ENCODE measurements at places on chromosomes 6 and 20. TPM values are rescaled to one million over a fixed set of nuclear protein-coding genes. Genes with fewer than 3 reads are reported as not detected.

Gene LPIN3
- 16.9 TPM for total RNA-seq

DNA sequence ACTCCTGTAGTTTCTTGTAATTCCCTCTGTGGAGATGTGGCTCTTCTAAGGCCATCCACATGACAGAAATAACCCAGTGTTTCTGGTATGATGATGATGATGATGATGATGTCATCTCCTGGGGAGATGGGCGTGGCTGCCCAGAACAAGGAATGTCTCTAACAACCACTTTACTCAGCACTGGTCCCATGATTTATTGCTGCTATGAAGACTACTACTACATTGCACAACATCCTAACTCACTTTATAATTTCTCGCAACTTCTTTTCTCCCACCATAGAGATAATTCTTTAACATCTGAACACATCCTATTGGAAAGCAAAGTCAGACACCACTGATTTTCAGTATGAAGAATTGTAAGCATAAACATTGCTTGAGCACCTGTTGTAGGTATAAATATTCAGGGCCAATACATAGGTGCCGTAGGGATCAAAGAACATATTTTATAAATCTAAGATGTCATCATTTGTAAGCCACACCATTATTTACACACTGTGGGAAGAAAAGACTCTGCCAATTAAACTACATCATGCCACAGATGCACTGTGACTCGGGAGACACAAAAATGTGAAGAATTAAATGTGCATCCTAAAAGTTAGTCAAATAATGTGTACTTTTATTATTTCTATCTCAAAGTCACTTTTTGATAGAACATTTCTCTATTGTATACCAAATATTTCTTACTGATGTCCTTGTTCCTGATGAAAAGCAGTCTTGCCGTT lies 6.4 kb downstream of the TPMT start:
- DNase-seq, result peak; percentile 77

- no peak for DNase-seq
Measured at GRCh38 chr6:168778201-168778600, 337.2 kb downstream of the SMOC2 start.

GRCh38 chr6:29750709-29751108 lies 27.5 kb downstream of the HLA-F start:
- no peak for DNase-seq

Gene ESR1
- total RNA-seq, result 1.3 TPM

Gene COL21A1
- total RNA-seq, result 0.11 TPM

Gene SRPK1
- 68.5 TPM for total RNA-seq

GRCh38 chr20:4633780-4634179 lies 87.9 kb upstream of the PRND start:
- DNase-seq, result peak; percentile 46

Gene HLA-DQA1
- not detected for total RNA-seq

- DNase-seq, result peak; percentile 58
Measured at GRCh38 chr6:152271776-152272464, 365.2 kb downstream of the SYNE1 start.

DNA sequence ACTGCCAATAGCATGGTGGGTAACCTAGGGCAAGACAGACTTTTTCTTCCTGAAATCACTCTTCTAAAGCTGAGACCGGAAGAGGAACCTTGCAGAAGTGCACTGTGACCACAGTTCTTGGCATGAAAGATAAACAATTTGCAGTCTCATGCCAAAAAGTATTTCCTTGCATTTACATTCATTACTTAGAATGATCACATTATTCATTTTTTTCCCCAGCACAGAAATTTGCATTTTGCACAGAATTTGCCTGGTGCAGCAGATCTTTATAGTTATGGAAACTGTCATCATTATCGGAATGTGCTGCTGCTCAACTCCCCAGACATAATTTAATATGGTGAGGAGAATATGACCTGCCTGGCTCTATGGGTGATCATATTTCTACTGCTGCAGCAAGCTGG lies 42.2 kb upstream of the EDN3 start:
- DNase-seq, result no peak

DNA sequence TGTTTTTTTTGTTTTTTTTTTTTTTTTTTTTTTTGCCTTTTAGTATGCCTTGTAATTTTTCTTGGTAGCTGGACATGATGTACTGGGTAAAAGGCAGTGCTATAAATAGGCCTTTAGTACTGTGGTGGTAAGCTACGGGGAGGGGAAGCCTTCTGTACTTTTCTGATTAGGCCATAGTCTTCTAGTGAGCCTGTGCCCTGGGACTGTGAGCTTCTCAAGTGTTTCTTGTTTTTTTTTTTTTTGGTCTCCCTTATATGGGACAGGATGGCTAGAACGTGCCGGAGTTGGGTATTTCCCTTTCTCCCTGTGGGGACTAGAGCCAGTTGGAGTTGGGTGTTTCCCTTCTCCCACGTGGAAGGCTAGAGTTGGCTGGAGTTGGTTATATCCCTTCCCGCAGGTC lies 59.4 kb upstream of the PRELID3B start:
- DNase-seq, result no peak

- peak; percentile 43 for DNase-seq
Measured at GRCh38 chr6:117441824-117442264, 16.1 kb upstream of the ROS1 start.

Gene NRSN1
- total RNA-seq, result not detected

GRCh38 chr6:128719786-128720185 lies 163.2 kb upstream of the LAMA2 start:
- no peak for DNase-seq

Gene TMEM14C
- 179 TPM for total RNA-seq

Gene UNC93A
- not detected for total RNA-seq

- no peak for DNase-seq
Measured at GRCh38 chr6:17902974-17903373, 84.5 kb downstream of the KIF13A start.

- no peak for DNase-seq
Measured at GRCh38 chr6:16602035-16602434, 159.2 kb downstream of the ATXN1 start.

Gene MUC21
- total RNA-seq, result not detected

DNA sequence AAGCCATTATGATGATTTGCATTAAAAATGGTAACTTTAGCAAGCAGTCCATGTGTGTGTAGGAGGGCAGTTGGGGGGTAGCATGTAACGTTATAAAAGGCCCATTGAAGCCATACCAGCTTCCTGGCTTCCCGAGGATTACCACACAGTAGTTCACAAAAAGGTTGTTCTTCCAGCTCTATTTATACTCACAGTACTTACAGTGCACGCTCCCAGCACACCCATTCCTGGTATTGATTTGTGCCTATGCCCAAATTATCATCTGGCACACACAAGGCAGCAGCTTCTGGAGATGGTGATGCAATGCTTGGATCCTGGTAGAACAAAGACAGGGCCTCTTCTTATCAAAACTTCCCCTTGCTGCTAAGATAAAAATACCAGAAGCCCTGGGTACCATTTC lies 436.8 kb downstream of the HAO1 start:
- no peak for DNase-seq

Gene SLC2A10
- total RNA-seq, result 0.11 TPM

Gene TRIM40
- not detected for total RNA-seq

DNA sequence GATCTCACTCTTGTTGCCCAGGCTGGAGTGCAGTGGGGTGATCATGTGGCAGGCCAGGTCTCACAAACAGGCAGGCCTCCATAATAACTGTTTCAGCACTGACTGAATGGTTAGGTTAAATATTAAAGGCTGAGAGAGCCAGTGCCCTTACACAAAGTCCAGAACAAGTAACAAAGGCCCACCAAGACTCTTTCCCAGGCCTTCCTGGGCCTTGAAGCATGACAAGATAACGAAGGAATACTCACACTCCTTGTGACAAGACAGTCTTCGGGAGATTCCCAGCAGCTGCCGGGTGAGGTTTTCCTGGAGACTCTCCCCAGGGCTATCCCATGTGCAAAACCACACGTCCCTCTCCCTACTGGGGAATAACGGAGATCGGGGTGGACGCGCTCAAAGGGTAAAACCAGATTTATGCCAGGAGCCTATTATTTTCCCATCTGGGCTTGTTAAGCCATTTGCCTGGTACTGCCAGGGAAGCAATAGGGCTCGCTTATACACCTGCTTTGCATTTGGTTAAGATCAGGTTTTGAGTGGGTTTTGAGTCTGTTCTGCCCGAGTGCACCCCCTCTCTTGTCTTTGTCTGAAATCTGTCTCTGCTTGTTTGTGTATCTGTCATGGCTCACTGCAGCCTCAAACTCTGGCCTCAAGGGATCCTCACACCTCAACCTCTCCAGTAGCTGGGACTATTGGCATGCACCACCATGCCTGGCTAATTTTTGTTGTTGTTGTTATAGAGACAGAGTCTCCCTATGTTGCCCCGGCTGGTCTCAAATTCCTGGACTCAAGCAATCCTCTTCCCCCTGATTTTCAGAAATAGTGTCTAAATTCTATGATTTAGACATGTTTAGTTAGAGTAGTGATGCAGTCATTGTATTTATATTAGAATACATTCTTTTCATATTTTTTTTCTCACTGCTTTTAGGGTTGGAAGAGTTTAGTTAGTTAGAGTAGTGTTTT lies 1.4 kb upstream of the ENPP3 start:
- no peak for DNase-seq

Gene FGD2
- 0.07 TPM for total RNA-seq

- no peak for DNase-seq
Measured at GRCh38 chr6:21922086-21922485, 328.5 kb downstream of the SOX4 start.

GRCh38 chr6:87995461-87995860 lies 52.2 kb upstream of the SPACA1 start:
- no peak for DNase-seq

Gene NNAT
- total RNA-seq, result 0.54 TPM

- no peak for DNase-seq
Measured at GRCh38 chr20:18790787-18791186, 22.8 kb upstream of the SCP2D1 start.

GRCh38 chr6:89221971-89222711 lies 5.0 kb upstream of the GABRR1 start:
- DNase-seq, result no peak
